ENCODE measurements at places on chromosomes 7 and 10. TPM values are rescaled to one million over a fixed set of nuclear protein-coding genes. Genes with fewer than 3 reads are reported as not detected.

The CHRM2 gene
- 11.7 TPM for polyA plus RNA-seq

The CYTH3 gene
- polyA plus RNA-seq = 15.9 TPM

DNA sequence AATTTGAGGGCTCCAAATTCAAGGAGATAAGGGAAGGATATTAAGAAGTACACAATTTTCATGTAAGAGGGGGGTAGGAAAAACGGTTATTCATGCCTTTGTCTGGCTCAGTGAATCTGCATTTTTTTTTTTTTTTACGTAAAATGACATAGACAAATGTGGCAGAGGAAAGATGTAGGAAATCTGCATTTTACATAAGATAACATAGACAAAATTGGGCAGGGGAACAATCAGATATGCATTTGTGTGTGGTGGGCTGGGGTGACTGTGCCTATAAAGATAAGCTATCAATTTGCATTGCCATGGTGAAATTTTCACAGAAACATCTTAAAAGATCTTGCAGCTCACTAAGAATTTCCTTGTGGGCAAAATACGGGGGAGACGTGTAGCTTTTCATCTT is 92.7 kb upstream of the GPR141 start:
- no peak for DNase-seq

DNA sequence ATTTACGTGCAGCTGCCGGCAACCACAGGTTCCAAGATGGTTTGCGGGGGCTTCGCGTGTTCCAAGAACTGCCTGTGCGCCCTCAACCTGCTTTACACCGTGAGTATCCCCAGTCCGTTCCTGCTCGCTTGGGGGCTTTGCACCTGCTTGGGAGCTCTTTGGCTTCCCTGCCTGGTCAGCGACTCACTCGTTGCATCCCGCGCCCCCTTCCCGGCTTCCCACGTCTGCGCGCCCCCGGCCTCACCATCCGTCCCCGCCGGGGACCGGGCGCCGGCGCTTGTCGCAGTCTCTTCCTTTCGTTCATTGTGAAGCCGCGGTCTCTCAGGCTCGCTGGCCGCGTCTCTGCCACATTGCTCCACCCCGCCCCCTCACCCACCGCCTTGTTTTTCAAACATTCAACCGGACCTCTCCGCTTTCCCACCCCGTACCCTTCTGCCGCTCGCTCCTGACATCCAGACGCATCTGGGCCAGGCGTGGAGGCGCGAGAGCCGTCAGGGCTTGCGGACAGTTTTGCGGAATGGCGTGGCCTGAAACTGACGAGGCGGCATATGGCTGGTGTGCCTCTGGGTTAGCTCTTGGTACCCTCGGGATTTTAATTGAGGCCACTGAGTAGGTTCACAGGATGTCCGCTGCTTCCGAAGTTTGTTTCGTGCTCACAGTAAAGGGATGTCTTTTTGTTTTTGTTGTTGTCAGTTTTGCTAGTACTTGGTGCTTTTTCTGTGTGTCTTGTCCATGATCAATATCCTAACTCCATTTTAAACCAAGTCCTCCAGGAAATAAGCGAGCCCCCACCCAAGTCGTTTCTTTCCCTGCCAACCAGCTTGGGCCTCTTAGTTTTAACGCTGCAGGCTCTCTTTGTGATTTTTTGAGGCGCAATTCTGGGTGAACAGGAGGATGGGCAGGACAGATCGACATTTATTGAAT is 639 bp downstream of the TSPAN13 start:
- peak; percentile 29 for DNase-seq

DNA sequence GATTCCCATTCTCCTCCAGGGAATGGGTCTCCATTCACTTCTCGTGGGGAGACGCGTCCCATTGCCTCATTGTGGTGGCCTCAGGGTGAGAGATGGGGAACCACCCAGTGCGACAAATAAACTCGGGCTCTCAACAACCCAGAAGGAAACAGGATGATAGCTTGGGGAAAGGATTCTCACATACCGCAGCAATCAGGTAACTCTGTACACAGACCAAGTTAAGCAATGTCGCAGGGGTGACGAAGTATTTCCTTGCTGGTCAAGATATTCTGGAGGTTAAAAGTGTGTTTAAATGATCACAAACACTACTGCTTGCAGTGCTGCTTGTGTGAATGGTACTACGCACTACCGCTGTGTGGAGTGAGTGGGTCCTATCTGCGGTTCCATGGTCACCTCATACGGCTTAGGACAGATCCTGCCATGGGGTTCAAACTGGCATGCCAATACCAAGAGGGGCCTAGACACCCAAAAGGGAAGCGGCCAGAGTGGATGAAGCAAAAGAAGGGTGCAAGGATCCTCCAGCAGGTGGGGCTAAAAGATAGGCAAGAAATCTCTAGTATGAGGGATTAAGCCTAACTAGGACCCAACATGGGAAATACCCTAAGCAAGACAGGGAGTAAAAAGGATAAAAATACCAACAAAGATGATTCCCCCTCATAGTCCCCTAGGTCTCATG is 143.8 kb upstream of the TMEM106B start:
- DNase-seq = no peak

DNA sequence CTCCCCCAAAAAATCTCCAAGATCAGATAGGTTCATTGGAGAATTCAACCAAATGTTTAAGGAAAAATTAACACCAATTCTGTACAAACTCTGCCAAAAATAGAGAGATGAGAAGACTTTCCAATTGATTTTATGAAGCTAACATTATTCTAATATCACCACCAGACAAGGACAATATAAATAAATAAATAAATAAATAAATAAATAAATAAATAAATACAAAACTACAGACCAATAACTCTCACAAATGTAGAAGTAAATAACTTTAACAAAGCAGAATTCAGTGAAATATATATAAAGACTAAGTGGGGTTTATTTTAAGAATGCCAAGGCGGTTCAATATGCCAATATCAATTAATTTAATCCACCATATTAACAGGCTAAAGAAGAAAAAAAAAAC is 425.9 kb upstream of the GHITM start:
- no peak for DNase-seq

GRCh38 chr10:88491314-88491713 is 91.8 kb downstream of the RNLS start:
- DNase-seq = no peak

- no peak for DNase-seq
Measured at GRCh38 chr7:37289367-37289766, 159.3 kb downstream of the ELMO1 start.

DNA sequence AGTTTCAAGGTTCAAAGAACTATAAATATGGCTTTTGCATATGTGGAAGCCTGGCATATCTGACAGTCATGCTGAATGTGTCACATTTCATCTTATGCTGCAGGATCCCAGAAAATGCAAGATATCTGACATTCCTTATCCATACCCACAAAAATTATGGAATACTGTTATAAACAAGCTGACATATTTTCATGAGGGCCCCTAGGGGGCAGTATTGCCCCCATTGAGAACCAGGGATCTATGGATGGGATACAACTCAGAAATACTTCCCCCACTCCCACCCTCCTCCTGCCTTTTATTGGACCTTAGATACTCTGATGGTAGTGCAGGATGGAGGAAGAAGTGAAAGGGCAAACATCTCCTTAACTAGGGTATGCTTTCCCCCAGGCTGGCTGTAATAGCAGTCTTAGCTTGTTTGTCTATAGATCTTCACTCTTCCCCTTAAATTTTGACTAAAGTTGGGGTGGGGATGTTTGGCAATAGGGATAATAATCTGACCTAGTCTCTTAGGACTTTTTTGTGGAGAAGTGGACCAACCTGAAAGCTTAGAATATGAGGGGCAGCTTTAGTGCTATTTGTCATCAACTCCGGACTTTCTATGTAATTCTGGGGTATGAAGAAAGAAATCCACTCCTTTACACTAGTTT is 3.5 kb upstream of the GNGT1 start:
- DNase-seq = peak; percentile 36

DNA sequence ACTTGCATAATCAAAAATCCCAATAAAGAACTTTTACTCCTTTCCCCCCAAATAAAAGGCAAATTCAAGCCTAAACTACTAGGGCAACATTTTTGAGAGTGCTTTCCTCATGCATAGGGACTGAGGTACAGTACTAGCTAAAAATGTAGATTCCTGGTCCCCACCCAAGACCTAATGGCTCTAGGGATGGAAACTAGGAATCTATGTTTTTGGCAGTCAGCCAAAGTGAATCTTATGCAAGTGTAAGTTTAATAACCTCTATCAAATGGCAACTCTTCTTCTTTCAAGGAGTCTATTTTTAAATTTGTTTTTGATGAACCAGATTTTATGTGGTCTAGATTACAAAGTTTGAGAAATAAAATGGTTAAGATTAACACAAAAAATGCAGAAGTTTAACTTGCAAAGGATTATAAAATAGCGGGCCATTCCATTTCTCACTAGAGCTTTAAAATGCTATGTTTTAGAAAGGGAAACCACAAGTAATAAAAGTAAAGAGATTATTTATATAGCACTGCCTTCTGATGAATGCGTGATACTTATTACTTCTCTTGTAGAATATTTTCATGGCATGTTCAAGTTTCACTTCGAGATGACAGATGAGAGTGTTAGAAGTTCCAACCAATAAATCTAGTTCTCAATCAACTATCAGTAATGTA is 70.4 kb upstream of the MDFIC start:
- DNase-seq = no peak

DNA sequence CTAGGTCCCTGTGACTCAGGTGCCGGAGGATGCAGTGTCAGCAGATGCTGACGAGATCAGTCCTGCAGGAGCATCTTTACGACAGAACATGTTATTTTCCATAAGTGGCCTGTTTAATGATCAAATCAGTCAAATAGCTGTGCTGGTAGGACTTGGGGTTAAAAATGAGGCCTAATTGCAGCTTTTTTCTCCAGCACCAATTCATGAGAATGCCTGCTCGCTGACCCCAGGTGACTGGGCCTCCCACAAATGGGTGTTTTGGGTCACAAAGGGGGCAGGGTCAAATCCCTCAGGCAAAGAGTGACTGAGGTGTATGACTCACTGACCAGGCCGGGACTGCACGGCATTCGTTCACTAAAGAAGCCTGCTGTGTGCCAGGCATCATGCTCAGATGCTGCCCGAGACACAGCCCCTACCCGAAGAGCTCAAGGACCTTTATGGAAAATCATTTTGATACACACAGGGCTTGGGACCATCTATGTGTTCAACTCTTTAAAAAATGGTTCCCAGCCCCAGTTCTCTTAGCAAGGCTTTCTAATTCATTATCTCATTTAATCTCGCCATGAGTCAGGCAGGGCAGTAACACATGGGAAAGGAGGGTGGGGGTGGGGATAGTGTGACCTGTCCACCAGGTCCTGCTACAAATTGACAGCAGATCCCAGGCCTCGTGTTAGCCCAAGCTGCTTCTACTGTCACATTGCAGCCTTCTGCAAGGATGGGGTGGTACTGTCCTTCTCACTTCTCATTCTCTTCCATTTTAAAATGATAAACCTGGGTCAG is 21.1 kb downstream of the ZNF775 start:
- DNase-seq = no peak

The ZNF273 gene
- 0.90 TPM for polyA plus RNA-seq

GRCh38 chr10:7136016-7136415 is 274.8 kb downstream of the SFMBT2 start:
- no peak for DNase-seq

The ITIH5 gene
- 2.8 TPM for polyA plus RNA-seq

The GLI3 gene
- 0.77 TPM for polyA plus RNA-seq

The MACROH2A2 gene
- polyA plus RNA-seq = 10.3 TPM

The HOGA1 gene
- polyA plus RNA-seq = 58.3 TPM

The C7orf57 gene
- polyA plus RNA-seq = not detected

- no peak for DNase-seq
Measured at GRCh38 chr7:151198945-151199848, 11.1 kb downstream of the H2BK1 start.

The MMP21 gene
- polyA plus RNA-seq = 0.06 TPM

The PHTF2 gene
- polyA plus RNA-seq = 13.5 TPM

The SH3PXD2A gene
- polyA plus RNA-seq = 6.9 TPM

The ANXA8 gene
- polyA plus RNA-seq = 0.09 TPM

- no peak for DNase-seq
Measured at GRCh38 chr10:34177445-34177844, 637.7 kb downstream of the PARD3 start.

GRCh38 chr10:75672842-75673241 is 241.4 kb downstream of the LRMDA start:
- no peak for DNase-seq

The SPAM1 gene
- not detected for polyA plus RNA-seq

The CALHM2 gene
- 23.5 TPM for polyA plus RNA-seq

GRCh38 chr7:11341285-11341944 is 367.7 kb downstream of the PHF14 start:
- no peak for DNase-seq

The COL17A1 gene
- polyA plus RNA-seq = 0.15 TPM

GRCh38 chr10:34380856-34381255 is 434.2 kb downstream of the PARD3 start:
- DNase-seq = no peak

- DNase-seq = no peak
Measured at GRCh38 chr7:105826143-105826542, 50.3 kb downstream of the ATXN7L1 start.

DNA sequence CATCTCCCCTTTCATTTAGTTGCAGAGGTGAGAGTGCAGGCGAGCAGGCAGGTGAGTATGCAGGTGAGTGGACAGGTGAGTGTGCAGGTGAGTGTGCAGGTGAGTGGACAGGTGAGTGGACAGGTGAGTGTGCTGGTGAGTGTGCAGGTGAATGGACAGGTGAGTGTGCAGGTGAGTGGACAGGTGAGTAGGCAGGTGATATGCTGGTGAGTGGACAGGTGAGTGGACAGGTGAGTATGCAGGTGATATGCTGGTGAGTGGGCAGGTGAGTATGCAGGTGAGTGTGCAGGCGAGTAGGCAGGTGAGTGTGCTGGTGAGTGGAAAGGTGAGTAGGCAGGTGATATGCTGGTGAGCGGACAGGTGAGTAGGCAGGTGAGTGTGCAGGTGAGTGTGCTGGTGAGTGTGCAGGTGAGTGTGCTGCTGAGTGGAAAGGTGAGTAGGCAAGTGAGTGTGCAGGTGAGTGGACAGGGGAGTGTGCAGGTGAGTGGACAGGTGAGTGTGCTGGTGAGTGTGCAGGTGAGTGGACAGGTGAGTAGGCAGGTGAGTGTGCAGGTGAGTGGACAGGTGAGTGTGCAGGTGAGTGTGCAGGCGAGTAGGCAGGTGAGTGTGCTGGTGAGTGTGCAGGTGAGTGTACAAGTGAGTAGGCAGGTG is 165.6 kb downstream of the ADARB2 start:
- no peak for DNase-seq

- DNase-seq = no peak
Measured at GRCh38 chr10:29689001-29689400, 54.2 kb upstream of the SVIL start.

The SEMA3E gene
- under 0.01 TPM for polyA plus RNA-seq

DNA sequence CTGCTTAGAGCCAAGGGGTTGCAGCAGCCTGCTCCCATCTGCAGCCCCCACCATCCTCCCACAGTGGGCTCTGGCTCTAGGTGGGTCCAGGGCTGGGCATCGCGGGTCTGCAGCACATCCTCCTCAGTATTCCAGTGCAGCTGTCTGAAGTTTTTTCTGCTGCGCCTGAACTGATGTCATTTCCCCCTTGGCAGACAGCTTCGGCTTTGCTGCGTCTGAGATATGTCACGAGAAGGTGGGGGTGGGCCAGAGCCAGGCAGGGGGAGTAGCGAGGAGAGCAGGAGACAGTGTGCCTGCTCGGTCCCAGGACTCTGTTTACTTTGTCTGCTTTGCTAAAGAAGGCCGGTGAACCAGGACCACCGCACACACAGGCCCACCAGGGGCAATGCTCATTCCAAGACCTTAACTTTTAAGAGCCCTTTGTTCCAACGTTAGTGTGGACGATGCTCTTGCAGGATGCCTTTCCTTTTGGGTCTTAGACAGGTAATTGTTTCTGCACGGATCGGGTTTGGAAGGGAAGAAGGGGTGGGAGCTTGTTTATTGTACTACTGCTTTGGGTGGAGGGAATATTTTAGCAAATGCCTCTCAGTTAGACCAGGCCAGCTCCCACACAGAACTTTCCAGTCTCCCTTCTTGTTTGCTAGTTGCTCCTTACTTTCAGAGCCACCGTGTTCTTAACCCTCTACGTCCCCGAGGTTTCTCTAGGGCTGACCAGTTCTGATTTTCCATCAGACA is 32.4 kb downstream of the WBP1L start:
- peak; percentile 78 for DNase-seq

The RALA gene
- polyA plus RNA-seq = 21.6 TPM

Data from heart right ventricle (tissue), 16 donors.